Hypothalamus (tissue), 51 donors: ENCODE measurements at places on chromosomes 11 and 22.

GRCh38 chr22:21996175-21996720, 13.7 kb upstream of the TOP3B start:
- no peak for DNase-seq

GRCh38 chr11:92192141-92192540, 32.5 kb upstream of the FAT3 start:
- no peak for DNase-seq

DNA sequence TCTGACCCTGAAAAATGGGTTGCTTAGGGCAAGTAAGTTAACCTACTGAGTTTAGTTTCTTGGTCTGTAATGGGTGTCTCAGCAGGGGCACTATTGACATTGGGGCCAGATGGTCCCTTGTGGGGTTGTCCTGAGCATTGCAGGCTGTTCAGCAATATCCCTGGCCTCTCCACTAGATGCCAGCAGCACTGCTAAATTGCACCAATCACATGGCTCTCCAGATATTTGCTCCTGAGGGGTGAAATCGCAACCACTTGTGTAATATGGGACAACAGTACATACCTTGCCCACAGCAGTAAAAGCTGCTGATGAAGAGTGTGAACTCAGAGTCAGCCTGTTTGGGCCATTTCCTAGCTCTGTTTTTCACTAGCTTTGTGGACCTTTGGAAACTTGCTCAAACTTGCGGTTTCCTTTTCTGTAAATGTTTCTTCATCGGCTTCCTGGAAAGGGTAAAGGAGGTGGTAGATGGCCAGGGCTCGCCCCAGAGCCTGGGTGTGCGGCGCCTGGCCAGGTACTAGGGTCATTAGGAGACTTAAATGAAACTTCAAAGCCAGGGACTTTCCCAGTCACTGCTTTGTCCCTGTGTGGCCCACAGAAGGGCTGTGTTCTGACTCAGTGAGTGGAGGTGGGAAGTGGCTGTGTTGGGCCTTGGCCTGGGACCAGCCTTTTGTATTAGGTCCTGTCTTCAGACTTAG, 13.0 kb downstream of the NCF4 start:
- DNase-seq, result no peak

DNA sequence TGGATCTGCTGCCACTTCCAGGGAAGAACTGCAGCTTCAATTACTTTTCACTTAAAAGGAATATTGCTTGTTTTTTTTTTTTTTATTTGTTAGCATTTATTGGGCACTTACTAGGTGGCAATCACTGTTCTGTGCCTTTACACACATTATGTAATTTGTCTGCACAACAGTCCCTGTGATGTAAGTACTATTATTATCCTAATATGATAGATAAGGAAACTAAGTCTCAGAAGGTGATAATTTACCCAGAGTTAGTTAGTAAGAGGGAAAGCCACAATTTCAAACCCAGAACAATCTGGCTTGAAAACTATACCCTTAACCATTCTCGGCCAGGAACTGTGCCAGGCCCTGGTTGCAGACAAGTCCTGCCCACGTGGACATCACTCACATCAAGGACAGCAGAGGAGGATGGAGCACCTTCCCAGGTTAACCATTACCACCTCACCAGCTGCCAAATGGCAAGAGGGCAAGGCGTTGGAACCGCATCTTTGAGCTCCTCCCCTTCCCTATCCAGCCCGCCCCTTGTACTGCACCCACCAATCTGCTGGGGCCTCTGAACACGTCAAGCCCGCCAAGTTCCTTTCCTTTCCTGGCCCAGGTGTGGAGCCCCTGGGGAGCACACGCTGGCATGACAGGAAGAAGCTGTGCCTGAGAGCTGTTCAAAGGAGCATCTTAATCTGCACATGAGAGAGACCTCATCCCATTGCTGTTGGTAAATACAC, 78.4 kb downstream of the NAV2 start:
- no peak for DNase-seq

GRCh38 chr11:326842-327580, 6.4 kb upstream of the IFITM3 start:
- DNase-seq, result peak; percentile 58

DNA sequence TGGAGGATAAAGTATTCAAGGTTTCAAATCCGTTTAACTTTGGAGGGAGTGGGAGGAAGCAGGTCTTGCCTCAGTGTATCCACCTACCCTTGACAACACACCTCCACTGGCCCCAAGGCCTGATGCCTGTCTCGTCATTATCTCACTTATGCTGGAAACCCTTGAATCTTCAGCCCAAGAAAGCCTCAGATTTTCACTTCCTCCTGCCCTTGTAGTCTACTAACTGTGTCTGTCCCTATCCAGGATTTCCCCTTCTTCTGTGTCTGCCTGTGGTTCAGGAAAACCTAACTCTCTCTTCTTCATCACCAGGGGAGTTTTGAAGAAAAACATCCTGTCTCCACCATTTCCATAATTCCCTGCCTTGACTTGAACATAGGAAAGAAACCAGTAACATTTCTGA, 56.1 kb downstream of the SYT9 start:
- no peak for DNase-seq

GRCh38 chr11:122733318-122733717, 77.8 kb downstream of the UBASH3B start:
- DNase-seq, result peak; percentile 9

GRCh38 chr11:44939673-44940395, 10.8 kb downstream of the TP53I11 start:
- no peak for DNase-seq

- no peak for DNase-seq
Observed at GRCh38 chr11:69122630-69123431, 32.9 kb upstream of the SMIM38 start.

DNA sequence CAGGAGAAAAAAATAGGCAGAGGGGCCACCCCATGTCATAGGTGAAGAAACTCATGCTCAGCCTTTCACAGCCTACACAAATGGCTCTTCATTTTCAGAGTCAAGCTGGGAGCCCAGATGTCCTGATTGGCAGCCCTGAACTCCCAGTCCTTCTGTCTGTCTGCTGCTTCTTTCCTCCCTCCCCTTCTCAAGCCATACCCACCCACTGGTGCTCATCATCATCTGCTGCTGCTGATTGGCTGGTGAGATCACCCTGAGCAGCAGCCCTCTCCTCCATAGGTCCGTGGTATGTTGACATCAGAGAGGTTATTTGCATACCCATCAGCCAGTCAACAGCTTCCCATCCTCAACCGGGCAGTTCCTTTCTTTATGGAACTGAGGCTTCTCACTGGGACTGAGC, 46.1 kb upstream of the PRDM11 start:
- DNase-seq, result no peak

DNA sequence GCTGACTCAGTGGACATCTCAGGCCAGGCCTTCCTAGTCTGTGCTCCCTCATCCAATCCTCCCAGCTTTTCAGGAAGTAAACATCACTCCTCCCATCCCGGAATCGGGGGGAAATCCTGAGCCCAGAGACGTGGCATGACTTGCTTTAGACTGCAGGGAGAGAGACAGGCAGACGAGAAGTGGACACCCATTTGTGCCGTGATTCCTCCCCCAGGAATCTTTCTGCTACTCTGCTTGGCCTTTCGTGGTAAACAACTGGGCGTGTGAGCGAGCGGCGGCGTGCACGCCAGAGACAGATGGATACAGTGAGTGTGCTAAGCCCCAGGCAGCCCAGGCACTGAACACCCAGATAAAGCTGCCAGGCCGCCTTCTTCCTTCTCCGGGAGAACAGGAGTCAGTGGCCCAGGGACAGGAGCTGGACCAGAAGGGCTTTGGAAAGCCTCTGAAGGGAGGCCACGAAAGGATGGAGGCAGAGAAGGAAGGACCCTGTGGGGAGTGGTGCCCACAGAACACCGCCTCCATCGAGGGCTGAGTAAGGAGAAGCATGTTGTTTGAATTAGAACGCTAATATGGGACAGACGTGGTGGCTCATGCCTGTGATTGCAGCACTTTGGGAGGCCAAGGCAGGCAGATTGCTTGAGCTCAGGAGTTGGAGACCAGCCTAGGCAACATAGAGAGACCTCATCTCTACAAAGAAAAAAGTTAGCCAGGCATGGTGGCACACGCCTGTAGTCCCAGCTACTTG, 53.0 kb upstream of the PRR5 start:
- no peak for DNase-seq

DNA sequence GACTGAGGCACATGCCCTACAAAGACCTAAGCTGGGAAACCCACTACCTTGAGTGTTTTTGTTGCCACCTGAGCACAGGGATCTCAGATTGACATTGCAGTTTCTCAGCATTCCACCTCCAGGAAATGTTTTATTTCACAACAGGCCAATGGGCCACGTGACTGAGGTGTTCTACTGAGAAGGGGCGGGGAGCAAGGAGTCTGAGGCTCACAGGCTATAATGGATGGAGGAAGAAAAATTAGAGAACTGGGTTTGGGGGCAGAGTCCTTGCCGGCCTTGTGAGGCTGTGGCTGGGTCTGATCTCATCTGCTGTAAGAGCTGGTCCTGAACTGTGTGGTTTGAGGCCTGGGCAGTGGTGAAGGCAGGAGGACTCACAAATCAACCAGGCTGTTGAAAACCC, 40.7 kb downstream of the ZNF202 start:
- DNase-seq, result no peak

- DNase-seq, result no peak
Observed at GRCh38 chr11:108666373-108666772, 1.5 kb downstream of the DDX10 start.

GRCh38 chr11:57899378-57899777, 124.3 kb upstream of the OR9Q1 start:
- DNase-seq, result no peak

- no peak for DNase-seq
Observed at GRCh38 chr11:38060920-38061319, 1462.9 kb upstream of the RAG2 start.

DNA sequence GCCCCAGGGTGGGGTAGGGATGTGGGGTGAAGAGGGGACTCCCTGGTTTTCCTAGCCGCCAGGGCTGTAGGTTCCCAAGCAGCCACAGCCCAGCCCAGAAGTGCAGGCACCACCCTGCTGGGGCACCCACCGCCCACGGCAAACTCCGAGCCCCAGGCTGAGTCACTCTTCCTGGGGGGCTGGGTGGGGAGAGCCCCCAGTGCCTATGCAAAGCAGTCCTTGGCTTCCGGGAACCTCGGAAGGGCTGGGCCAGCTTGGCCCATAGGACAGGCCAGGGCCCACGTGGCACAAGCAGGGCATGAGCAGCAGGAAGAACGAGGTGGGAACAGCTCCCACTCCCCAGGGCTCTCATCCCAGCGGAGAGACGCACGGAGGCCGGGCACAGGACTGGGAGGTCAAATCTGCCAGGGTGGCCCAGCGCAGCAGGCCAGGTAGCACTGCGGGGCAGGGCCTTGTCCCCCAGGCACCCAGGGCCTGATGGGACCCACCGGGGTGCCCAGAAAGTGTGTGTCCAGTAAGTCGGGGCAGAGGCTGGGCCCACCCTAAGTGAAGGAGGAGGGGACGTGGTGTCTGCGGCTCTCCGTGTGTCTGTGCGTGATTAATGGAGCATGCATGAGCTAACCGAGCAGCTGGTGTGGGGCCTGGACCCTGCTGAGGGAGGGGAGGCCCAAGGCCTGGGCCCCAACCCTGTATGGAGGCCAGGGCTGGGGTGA, 4.6 kb upstream of the IL17REL start:
- no peak for DNase-seq

DNA sequence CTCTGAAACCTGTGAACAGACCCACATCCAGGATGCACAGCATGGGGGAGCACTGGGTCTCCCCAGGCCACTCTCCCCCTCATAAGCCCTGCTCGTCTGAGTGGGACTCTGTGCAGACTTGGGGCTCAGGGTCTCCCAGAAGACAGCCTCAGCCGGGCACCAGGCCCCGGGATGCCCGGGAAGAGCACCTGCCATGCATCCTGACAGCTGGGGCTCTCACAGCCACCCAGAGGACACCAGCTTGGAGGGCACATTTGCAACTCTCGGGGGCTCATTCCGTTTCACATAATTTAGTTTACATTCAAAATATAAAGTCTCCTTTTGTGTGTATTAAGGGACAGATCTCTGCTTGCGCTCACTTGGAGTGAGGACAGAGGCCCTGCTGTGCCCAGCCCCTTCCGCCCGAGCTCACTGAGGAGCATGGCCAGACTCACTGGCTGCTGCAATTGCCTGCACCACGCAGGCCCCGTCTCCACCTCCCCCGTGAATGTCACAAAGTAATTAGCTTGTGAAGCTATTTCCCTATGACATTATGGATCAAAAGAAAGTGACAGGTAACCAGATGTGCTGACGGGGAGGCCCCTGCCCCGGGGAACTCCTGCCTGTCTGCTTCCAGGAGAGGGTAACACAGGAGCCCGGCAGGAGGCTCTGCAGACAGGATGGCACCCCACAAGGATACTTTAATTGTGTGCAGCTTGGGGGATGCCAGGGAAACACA, 275.6 kb downstream of the BRD1 start:
- no peak for DNase-seq

DNA sequence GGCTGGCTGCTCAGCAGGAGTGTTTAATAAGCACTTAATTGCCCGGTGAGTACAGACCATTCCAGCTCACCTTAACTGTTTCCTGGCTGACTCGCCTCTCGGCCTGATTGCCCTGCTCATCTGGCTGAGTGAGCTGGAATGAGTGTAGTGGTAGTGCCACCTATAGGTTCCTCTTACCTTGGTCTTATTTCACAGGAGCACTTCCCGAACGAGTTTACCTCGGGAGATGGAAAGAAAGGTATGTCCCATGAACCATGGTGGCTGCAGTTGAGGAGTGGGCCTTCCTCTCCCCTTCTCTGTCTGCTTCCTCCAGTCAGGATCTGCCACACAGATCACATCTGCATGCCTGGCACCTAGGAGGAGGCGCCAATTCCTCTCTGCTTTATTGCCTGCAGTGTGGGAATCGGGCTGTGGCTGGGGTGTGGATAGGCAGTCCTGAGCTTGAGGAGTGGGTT, 26.7 kb downstream of the UPB1 start:
- DNase-seq, result no peak

- no peak for DNase-seq
Observed at GRCh38 chr11:123472236-123472935, 42.3 kb downstream of the GRAMD1B start.

- peak; percentile 27 for DNase-seq
Observed at GRCh38 chr11:69296890-69297786, 3.2 kb downstream of the MYEOV start.

GRCh38 chr11:22433094-22433455, 94.9 kb downstream of the SLC17A6 start:
- DNase-seq, result no peak

- DNase-seq, result peak; percentile 24
Observed at GRCh38 chr11:12088047-12088481, 22.3 kb upstream of the MICAL2 start.
